Right renal pelvis (tissue), 4 donors: ENCODE measurements at places on chromosomes 12 and 14. TPM values are rescaled to one million over a fixed set of nuclear protein-coding genes. Genes with fewer than 3 reads are reported as not detected.

Gene NKX2-8
- polyA plus RNA-seq: not detected

Gene C12orf54
- polyA plus RNA-seq: 0.77 TPM

Gene IL31
- not detected for polyA plus RNA-seq

Gene HEATR5A
- 19.8 TPM for polyA plus RNA-seq

Gene PPFIBP1
- 93.3 TPM for polyA plus RNA-seq

Gene LIN7A
- polyA plus RNA-seq: 20.1 TPM

Gene PKP2
- polyA plus RNA-seq: 21.3 TPM

Gene SETD1B
- polyA plus RNA-seq: 17.3 TPM

Gene PPP4R4
- 0.26 TPM for polyA plus RNA-seq

Gene CLEC4E
- 1.5 TPM for polyA plus RNA-seq

Gene ENO2
- polyA plus RNA-seq: 13.4 TPM

Gene CRIP1
- 27.1 TPM for polyA plus RNA-seq

Gene C12orf56
- polyA plus RNA-seq: 1.3 TPM

Gene SIX6
- not detected for polyA plus RNA-seq

Gene GARIN6
- polyA plus RNA-seq: not detected

Gene PHETA1
- 13.5 TPM for polyA plus RNA-seq

Gene FAM90A1
- 1.3 TPM for polyA plus RNA-seq

Gene GUCY2C
- 0.54 TPM for polyA plus RNA-seq

Gene OAS3
- 10.9 TPM for polyA plus RNA-seq

Gene GPRC5D
- polyA plus RNA-seq: 0.75 TPM

Gene PAH
- 111 TPM for polyA plus RNA-seq

Gene PLD4
- 3.6 TPM for polyA plus RNA-seq

Gene TSPAN19
- polyA plus RNA-seq: 0.47 TPM

Gene DHRS4
- 43.9 TPM for polyA plus RNA-seq

Gene CCDC196
- 0.23 TPM for polyA plus RNA-seq

Gene VSX2
- polyA plus RNA-seq: 0.07 TPM

Gene LRIG3
- polyA plus RNA-seq: 34.1 TPM

Gene NR4A1
- polyA plus RNA-seq: 11.4 TPM

Gene EIF2S1
- polyA plus RNA-seq: 108 TPM

Gene C1R
- polyA plus RNA-seq: 51.5 TPM

Gene BEST3
- polyA plus RNA-seq: 0.52 TPM

Gene NELL2
- polyA plus RNA-seq: 12.2 TPM

Gene SERPINA3
- not detected for polyA plus RNA-seq

Gene SMCO2
- polyA plus RNA-seq: 0.38 TPM

Gene RPGRIP1
- 0.64 TPM for polyA plus RNA-seq

Gene GPR84
- polyA plus RNA-seq: 0.10 TPM

Gene SNAPC1
- polyA plus RNA-seq: 14.0 TPM

Gene SLC10A1
- polyA plus RNA-seq: 0.23 TPM

Gene DACT1
- 40.3 TPM for polyA plus RNA-seq

Gene CYP46A1
- 1.5 TPM for polyA plus RNA-seq

Gene CCDC177
- polyA plus RNA-seq: 0.07 TPM

Gene TAS2R7
- not detected for polyA plus RNA-seq

Gene PLEKHG7
- polyA plus RNA-seq: 0.47 TPM

Gene RAD52
- polyA plus RNA-seq: 21.1 TPM

Gene RNASE11
- not detected for polyA plus RNA-seq

Gene PLEK2
- 1.7 TPM for polyA plus RNA-seq

Gene LRFN5
- 8.9 TPM for polyA plus RNA-seq

Gene NTS
- 11.9 TPM for polyA plus RNA-seq

Gene KITLG
- 29.6 TPM for polyA plus RNA-seq

Gene AMN
- 22.4 TPM for polyA plus RNA-seq

Gene LRTM2
- polyA plus RNA-seq: 0.58 TPM

Gene TDRD9
- 3.9 TPM for polyA plus RNA-seq

Gene SYT1
- polyA plus RNA-seq: 24.6 TPM

Gene PNMA1
- 100 TPM for polyA plus RNA-seq

Gene CCDC175
- 0.42 TPM for polyA plus RNA-seq

Gene MYO1H
- 0.86 TPM for polyA plus RNA-seq

Gene SSTR1
- polyA plus RNA-seq: 2.6 TPM
